ENCODE measurements at places on chromosomes 4 and X. TPM values are rescaled to one million over a fixed set of nuclear protein-coding genes. Genes with fewer than 3 reads are reported as not detected.

The FOXR2 gene
- total RNA-seq, result not detected

The TMPRSS11B gene
- not detected for total RNA-seq

The FOXO4 gene
- total RNA-seq, result 12.0 TPM

The TREX2 gene
- 1.6 TPM for total RNA-seq

The DCHS2 gene
- total RNA-seq, result 0.91 TPM

The P2RY4 gene
- total RNA-seq, result not detected

The ARMCX1 gene
- total RNA-seq, result 30.6 TPM

The CT45A7 gene
- not detected for total RNA-seq

The SLC4A4 gene
- 3.9 TPM for total RNA-seq

The TCEAL2 gene
- 4.4 TPM for total RNA-seq

The SASH3 gene
- total RNA-seq, result not detected

The MAGED4 gene
- total RNA-seq, result 143 TPM

The PPP1R2C gene
- not detected for total RNA-seq

The PRDM8 gene
- total RNA-seq, result 2.6 TPM

The STS gene
- total RNA-seq, result 6.9 TPM

The PGAM4 gene
- total RNA-seq, result not detected

The BMX gene
- total RNA-seq, result not detected

The CPE gene
- 65.2 TPM for total RNA-seq

Measured in neural crest cell (in vitro differentiated cells).